NCI-H2227 treated with DMSO at 0.1 percent for 48 hours (cell line): ENCODE measurements at places on chromosomes 5 and 9.

DNA sequence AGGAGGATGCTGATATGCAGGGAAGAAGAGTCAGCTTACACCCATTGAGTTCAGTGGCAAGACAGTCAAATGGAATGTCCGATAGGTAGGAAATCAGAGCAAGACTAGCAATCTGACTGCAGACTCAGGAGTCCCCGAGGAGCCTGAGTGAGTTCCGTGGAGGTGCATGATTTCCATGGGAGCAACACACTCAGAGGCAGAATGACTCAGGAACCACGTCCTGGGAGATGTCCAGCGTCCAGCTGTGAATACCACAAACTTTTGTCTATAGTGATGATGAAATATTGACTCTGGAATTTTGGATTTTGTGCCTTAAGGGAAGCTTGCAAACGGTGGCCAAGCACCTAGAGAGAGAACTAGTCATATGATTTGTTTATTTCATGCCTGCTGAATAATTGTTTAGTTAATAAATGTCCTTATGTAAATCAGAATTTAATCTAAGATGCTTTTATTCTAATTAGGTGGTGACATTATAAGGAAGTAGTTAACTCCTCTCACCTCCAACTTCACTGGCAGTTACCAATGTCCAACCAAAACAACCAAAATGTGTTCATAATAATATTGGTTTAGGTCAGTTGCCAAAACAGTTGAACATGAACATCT is 100.4 kb downstream of the PDE4D start:
- DNase-seq: no peak

DNA sequence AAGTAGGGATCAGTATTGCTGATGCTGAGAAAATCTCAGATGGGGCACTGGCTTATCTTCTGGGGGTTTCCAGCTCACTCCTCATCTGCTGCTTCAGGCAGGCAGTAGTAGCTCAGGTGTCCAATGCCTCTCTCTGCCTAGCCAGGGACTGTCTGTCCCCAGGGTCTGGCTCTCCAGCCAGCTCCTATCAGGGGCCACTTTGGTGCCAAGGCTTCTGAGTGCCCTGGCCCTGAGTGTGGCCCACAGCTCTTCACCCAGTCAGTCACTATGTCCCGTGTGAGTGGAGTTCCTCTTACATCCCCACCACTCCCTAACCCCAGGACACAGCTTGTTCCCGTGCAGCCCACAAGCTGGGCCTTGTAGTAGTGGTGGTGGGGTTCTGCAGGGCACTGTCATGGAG is 251.5 kb downstream of the HSPA4 start:
- no peak for DNase-seq

DNA sequence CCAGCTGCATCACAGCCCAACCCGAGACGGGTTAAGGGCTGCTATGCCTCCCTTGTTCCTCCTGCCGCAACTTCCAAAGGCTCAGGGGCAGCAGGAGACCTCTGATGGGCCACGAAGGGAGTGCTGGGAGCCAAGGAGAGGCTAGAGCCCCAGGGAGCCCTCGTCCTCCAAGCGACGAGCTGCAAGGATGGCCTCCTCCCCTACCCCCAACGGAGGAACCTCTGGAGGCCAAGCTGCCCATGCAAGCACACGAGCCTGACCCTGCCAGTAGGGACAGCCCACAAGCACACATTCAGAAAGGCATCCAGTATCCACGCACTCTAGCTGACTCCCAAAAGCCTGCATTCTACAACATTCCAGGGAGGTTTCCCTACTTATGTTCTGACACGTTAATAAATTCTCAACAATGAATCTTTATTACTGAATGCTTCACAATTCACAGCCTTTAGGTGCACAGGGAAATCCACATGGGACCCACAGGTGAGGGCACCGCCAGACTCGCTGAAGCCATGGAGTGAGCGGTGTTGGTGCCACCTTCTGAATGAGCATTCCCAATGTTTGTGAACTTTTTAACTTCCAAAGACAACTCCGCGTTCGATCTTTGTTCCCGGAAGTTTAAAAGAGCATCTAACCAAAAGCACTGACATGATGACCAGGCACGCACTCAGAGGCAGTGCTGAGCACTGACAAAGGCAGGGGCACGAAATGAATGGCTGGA is 28.7 kb downstream of the IPPK start:
- no peak for DNase-seq

GRCh38 chr9:1951446-1951845 is 63.7 kb upstream of the SMARCA2 start:
- DNase-seq: no peak

GRCh38 chr9:109182940-109183798 is 16.1 kb upstream of the FRRS1L start:
- no peak for DNase-seq

DNA sequence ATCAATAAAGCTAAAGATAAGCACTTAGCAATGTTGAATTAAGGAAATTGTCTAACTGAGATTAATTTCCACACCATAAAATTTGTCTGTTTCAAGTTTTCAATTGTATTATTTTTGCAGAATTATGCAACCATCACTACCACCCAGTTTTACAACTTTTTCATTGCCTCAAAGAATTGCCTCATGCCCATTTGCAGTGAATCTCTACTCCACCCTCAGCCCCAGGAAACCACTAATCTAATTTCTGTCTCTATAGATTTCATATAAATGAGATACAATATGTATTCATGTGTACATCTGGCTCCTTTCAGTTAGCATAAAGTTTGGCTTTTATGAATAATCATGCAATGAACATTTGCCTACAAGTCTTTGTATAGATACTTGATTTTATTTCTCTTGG is 72.9 kb downstream of the PTCD2 start:
- DNase-seq: no peak

DNA sequence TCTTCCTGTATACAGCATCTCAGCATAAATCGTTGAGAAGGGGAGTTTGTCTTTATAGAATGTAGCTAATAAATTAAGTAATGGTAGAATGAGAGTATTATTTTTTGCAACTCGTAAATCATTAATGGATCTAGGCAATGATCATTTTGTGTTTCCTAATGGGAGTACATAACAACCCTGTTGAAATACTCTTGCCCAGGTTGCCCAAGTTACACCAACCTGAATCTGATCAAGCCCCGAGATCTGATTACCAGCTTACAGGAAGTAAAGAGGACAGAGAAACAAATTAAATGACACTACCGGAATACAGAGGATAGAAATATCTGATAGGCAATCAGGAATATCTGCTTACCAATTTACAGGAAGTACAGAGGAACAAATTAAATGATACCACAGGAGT is 107.3 kb downstream of the AOPEP start:
- DNase-seq: no peak

GRCh38 chr5:6820851-6821479 is 107.7 kb downstream of the TENT4A start:
- DNase-seq: no peak

GRCh38 chr5:160363211-160363610 is 7.2 kb downstream of the C1QTNF2 start:
- DNase-seq: no peak

- no peak for DNase-seq
These were observed 184.5 kb upstream of the KLF4 start for GRCh38 chr9:107673861-107674720.

DNA sequence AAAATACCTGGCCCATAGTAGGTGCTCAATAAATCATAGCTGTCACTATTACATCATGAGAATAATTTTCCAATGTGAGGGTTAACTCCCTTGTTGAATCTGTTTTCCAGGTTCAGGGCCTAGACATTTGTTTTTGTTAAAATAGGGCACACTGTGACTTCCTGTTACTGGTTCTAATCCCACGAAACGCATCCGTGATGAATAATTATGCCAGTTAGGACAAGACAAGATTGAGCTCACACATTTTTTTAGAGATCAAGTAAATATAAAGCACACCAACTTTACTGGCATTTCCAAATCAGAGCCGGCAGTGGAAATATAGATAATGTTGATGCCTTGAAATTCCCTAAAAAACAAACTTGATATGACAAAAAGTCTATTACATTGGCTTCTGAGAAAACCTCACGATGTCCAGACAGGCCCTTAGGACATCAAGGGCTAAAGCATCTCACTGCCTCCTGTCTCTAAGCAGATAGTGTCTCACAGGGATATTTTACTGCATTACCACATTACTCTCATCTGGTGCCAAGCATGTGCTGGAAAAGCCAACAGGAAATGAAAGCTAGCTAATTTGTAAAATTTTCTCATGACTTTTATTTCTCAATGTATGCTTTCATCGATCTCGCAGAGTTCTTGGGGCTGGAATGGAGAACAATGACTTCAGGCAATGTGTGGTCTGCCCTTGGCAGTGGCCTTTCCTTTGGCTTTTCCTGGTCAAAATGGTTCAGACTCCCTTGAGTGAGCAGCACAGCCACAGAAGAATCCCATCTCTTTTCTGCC is 414.3 kb upstream of the PAPPA start:
- DNase-seq: no peak

GRCh38 chr9:122754825-122755224 is 12.7 kb downstream of the OR1L6 start:
- no peak for DNase-seq

DNA sequence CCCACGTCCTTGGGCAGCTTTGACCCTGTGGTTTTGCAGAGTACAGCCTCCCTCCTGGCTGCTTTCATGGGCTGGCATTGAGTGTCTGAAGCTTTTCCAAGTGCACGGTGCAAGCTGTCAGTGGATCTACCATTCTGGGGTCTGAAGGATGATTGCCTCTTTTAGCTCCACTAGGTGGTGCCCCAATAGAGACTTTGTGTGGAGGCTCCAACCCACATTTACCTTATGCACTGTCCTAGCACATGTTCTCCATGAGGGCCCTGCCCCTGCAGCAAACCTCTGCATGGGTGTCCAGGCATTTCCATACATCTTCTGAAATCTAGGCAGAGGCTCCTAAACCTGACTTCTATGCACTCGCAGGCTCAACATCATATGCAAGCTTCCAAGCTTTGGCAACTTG is 644.2 kb upstream of the CDH9 start:
- no peak for DNase-seq

DNA sequence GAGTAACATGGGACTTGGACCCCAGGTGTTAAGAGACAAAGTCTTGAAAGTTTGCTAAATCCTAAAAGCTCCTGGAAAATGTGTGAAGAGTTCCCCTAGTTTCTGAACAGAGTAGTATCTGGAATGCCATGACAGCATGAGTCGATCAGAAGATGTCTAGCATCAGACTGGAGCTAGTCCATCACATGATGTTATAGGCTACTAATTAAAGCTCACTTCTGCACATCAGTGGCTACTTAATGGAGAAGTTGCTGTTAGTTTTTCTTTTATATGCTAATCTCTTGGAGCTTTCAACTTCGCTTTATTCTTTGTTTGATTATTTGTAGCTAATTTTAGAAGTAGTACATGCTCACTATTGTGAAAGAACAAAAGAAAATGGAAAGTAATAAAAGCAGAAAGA is 471.3 kb upstream of the KLF4 start:
- DNase-seq: no peak

DNA sequence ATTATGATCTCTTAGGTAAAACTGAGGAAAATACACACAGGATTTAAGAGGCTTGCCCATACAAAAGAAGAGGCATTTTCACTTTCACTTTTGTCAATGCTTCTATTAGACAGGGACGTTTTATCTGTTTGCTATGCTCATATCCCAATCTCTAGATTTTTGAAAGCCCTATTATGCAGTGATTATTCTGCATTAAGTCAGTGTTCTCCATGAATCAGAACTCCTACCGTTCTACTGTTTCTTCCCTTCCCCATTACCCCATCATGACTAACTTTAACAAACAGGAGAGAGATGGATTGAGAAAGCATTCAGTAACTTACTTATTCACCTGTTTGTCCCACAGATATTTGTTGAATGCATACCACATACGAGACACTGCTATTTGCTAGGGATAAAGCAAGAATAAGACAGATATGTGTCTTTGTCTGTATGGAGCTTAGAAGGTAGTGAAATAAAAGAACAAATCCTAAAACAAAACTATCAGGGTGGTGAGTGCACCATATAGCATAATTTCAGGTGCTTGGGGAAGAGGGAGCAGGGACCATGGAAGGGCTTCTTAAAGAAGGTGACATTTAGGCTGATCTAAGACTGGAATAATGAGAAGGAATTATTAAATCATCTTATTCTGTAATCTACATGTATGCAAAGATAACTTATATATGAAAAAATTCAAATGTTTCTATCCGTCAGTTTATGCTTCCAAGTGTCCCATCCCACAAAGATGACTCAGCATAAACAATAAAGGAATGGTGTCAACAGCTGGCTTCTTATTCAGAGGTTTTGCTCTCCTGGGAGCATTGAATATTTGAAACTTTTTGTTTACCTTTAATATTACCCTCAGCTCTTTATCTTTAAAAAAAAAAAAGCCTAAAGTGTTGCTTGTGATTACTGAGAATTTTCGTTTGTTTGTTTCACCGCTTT is 328.1 kb downstream of the HINT1 start:
- DNase-seq: no peak

DNA sequence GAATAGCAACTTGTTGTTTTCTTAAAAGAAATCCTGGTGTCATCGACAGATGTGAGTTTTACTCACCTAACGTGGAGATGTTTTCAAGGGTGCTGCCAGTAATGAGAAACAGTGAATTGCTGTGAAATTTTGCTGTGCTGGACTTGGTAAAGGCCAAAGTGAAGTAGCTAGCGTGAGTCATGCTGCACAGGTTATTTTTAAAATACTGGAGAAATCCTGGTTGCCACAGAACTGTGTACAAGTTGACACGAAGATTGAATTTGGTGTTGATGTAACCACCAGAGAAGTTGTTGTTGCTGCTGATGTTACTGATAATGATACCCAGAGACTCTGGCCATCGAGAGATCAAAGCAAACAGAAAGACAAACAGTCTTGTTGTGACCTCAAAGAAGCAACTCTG is 187.9 kb upstream of the NFIL3 start:
- no peak for DNase-seq

DNA sequence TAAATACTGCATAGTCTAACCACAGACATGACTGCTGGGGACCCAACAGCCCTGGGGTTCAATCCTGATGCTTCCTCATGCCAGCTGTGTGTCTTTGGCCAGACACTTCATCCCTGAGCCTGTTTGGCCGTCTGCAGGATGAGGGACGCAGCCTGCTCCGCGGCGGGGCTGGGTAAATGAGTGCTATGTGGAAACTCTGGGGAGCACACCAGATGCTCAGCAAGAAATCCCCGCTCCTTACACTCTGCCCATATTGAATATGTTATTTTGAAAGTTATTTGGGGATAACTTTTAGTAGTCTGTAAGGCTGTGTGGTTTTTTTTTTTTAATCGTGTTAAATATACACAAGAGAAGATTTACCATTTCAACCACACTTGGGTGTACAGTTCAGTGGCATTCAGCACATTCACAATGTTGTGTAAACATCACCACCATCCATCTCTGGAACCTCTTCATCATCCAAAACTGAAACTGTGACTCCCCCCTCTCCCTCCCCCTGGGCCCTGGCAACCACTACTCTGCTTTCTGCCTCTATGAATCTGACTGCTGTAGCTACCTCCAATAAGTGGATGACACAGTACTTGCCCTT is 42.7 kb downstream of the SH3PXD2B start:
- DNase-seq: no peak
